ENCODE measurements at places on chromosomes 4 and X.

- no peak for DNase-seq
These were observed 343.4 kb upstream of the RASGEF1B start for GRCh38 chr4:81814987-81815541.

GRCh38 chr4:184355111-184355604, 119.2 kb downstream of the IRF2 start:
- no peak for DNase-seq

DNA sequence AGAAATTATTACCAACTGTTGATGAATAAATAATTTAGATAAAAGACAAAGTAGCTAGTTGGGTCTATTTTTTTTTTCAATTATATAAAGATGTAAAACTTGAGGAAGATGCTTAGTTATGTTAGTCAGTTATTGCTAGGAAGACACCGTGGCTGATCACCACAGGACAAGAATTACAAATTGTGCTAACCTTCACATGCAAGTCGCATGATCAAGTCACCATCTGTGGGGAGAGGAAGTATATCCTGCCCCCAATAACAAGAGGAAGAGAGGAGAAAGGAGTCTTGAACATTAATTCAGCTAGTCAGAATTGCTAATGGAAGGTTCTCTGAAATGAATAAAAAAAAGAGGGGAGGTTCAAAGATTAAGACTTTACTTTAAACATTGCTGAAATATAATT, 52.3 kb downstream of the CPEB2 start:
- no peak for DNase-seq

- no peak for DNase-seq
These were observed 20.1 kb downstream of the TNIP3 start for GRCh38 chr4:121144021-121144420.

DNA sequence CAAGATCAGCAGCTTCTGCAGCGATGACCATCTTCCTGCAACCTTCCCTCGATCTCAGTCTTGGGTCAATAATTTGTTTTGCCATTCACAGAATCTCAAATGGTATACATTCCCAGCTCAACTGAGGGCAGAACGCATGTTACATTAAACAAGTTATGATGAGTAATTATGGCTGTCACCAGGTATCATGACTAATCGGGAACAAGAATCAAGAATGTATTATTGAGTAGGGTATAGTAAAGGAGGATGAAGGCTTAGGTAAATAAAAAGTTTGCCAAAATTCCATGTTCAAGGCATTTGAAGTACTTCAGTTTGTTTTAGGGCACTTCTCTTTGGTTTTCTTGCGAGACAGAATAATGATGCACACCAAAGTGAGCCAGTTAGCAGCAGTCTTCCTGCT, 194.1 kb downstream of the SH2D1A start:
- no peak for DNase-seq

- no peak for DNase-seq
These were observed 952 bp downstream of the ARSD start for GRCh38 chrX:2928191-2928582.

GRCh38 chr4:13493793-13494192, 9.7 kb upstream of the RAB28 start:
- DNase-seq = no peak

GRCh38 chrX:790783-791360, 160.3 kb downstream of the SHOX start:
- no peak for DNase-seq

DNA sequence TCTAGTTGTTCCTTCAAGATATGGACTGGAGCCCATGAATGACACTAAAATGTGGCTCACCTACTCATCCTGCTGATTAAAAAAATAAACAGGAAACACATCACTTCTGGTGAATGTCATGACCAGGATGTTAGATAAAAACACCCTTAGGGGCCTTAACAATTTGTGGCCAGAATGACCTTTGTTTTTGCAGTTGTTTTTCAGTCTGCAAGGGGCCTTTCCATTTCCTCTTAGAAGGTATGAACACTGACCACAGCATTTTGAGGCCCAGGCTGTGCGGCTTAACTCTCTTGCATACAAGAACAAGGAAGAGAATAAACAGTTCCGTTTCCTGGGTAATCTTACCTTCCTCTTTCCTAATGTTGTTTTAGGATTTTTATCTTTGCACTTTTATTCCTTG, 113.2 kb downstream of the IL1RAPL2 start:
- DNase-seq = no peak

- no peak for DNase-seq
These were observed 31.4 kb upstream of the ADH1C start for GRCh38 chr4:99383833-99384392.

GRCh38 chr4:76087007-76087769, 12.7 kb downstream of the ART3 start:
- peak; percentile 2 for DNase-seq

DNA sequence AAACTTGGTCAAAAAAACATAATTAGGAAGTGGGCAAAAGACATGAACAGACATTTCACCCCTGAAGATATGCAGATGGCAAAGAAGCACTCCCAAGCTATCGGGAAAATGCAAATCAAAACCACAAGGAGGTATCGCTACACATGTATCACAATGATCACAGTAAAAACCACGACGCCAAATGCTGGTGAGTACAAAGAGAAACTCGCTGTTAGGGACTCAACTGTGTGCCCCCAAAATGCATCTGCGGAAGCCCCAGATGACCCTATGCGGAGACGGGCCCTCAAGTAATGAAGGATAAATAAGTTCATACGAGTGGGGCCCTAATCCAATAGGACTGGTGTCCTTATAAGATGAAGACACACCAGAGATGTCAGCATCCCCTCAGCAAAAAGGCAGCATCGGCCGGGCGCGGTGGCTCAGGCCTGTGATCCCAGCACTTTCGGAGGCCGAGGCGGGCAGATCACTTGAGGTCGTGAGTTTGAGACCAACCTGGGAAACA, 10.2 kb downstream of the GAK start:
- DNase-seq = no peak

GRCh38 chr4:137531986-137532868, at the start of gene PCDH18:
PCDH18 (minus strand) TSS chr4:137532494; CDS start chr4:137532088, 406 bp downstream.
- peak; percentile 4 for DNase-seq

DNA sequence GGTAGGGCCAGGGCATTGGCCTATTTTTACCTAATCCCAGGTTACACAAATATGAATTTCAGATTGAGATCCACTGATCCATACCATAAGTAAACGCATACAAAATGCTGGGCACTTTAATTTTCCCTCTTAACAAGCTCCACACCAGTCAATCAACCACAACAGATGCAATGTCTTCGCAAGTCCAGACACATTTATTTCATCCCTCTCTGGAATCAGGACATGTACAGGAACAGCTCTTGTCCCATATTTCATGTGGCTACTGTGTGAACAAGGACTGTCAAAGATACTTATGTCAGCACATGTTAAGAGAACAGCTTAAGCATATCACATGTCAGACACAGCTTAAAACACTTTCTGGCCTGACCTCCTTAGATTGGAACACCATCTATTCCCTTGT, 145.9 kb downstream of the PPP3CA start:
- DNase-seq = no peak

GRCh38 chr4:186297013-186297645, 31.1 kb downstream of the F11 start:
- DNase-seq = no peak

DNA sequence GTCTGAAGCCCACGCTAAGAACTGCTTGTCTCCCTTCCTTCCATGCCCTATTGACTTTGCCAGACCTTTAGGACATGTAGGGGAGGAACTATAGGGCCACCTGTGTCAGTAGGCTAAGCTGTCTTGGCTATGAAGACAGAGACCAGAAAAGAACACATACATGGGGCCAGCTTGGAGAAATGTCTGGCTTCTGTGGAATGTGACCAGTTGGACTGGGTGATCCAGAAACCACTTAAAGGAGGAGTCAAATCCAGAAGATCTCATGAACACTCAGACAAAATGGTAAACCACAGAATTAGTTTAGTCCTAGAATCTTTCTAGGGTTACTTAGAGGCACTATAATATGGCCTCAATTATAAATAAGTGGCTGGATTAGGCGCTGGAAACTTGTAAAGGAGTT, 42.0 kb downstream of the PHKA2 start:
- DNase-seq = no peak

DNA sequence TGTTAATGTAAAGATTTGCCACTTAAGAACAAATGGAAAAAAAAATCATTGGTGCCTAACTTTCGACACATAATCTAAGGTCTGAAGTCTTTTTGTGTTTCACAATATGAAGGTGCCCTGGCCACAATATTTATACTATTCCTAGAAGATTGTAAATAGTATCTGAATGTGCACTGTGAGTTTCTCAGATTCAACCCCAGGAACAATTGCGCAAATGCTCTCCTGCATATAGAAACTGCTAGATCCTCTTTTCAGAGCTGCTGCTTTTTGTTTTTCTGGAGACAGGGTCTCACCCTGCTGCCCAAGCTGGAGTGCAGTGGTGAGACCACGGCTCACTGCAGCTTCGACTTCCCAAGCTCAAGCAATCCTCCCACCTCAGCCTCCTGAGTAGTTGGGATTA, 480.1 kb upstream of the FTHL17 start:
- no peak for DNase-seq

- DNase-seq = no peak
These were observed 29.1 kb downstream of the MAGED1 start for GRCh38 chrX:51922561-51922960.

DNA sequence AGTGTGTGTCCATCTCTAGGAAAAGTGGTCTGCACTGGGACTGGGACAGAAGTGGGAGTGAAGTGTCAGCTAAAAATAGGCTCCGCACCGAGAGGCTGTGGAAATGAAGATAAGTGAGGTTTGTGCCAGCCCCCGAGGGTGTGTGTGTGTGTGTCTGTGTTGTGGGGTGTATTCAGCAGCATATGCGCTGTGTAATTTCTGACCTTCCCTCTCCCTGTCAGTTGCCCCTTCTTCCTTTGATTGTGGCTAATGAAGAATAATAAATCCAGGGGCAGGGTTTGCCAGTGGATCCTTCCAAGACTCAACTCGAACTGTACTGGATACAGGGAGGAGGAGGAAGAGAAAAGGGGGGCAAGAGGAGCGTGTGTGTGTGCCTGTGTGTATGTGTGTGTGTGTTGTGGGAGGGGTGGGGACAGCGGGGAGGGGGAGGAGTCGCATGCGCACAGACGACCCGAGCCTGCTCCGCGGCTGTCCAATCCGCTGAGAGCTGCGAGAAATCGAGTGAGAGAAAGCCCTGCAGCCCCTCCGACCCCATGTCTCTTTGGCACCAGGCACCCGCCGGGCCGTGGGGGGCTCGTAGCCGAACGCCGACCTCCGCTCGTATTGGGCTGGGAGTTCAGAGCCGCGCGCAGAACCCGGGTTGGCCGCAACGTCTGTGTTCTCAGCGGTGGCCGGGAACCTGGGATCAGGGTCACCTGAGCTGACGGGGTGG, 916 bp upstream of the POU4F2 start:
- DNase-seq = no peak

- DNase-seq = no peak
These were observed 107.2 kb upstream of the LIMCH1 start for GRCh38 chr4:41430792-41431191.

GRCh38 chr4:94253036-94253435, 45.4 kb downstream of the SMARCAD1 start:
- DNase-seq = no peak

GRCh38 chrX:132802033-132802432, 156.4 kb downstream of the HS6ST2 start:
- no peak for DNase-seq

GRCh38 chr4:6441202-6441582, 31.2 kb downstream of the PPP2R2C start:
- DNase-seq = no peak

DNA sequence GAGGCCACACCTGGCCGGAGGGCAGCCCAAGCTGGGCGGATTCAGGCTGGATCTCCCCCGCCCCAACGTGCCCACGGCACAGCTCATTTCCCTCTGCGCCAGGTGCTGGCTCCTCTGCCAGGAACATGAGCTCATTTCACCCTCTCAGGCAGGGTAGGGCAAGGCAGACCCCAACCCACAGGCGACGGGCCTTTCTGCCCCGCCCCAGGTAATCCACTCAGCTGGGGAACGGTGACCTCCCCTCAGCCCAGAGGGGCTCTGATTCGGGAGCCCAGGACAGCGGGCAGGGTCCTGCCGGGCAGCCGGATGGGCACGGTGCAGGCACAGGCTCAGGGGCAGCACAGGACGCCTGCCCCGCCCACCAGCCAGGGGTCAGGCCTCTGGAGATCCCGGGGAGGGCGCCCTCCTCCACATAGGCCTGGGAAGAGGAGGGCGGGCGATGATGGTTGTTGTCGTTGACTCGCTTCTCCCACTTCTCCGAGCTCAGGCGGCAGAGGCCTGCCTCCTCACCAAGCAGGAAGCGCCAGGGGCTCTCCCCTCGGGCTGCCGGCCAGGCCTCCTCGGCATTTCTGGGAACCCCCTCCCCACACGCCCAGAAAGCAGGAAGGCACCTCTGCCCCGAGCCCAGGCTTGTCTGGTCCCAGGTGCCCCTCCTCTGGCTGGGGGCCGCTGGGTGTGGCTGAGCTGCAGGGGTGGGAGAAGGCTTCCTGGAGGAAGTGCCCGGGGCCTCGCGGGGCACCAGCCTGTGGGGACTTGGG, 31.1 kb downstream of the TACC3 start:
- DNase-seq = no peak

DNA sequence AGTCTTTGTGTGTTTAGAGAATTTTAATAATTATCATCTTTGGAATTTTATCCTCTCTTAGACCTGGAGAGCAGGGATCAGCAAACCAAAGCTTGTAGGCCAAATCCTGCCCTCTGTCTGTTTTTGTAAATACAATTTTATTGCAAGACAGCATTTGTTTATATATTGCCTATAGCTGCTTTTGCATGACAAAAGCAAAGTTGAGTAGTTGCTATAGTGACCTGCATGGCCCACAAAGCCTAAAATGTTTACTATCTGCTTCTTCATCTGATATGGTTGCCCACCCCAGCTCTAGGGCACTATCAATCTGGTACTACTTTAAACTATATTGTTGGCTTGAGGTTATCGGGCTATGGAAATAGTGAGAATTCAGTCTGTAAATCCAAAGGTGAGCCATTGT, 80.3 kb downstream of the GPAT3 start:
- no peak for DNase-seq

- no peak for DNase-seq
These were observed 80.0 kb downstream of the ZNF674 start for GRCh38 chrX:46465203-46465602.

DNA sequence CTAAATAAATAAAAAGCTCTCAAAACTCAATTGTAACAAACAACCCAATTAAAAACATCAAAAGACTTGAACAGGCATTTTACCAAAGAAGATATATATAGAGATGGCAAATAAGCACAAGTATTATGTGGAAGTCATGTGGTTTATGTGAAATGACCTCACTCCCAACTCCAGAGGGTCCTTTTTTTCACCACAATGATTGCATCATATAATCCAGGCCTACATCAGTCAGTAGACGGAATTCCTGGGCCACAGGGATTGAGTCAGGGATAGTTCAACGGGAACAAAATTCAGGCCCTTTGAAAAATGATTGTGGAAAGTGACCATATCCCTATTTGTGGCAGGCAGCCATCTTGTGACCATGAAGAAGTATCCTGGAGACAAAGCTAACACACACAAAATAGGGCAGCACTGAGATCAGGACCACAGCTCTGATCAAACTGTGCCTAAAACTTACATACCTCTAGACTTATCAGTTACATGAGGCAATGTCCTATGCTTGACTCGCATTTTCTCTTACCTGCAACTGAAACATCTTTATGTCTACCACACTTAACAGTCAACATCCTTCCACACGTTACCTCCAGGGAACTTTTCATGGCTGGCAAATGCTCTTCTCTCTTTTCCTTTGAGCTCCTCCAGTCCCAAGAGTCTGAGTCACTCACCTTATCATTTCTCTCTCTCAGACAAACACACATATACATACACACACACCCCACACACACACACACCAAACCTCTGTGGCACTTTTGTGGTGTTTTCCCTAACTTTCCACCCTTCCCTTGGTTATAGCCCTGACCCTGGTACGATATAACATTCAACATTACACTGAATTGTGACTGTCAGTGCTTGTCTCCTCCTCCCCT, 113.5 kb downstream of the PHF8 start:
- DNase-seq = no peak

- DNase-seq = no peak
These were observed 23.4 kb downstream of the CYTL1 start for GRCh38 chr4:4995908-4996265.

Data from NCI-H1436 treated with DMSO at 0.1 percent for 48 hours (cell line).